ENCODE measurements at places on chromosomes 2 and 18. TPM values are rescaled to one million over a fixed set of nuclear protein-coding genes. Genes with fewer than 3 reads are reported as not detected.

The OSR1 gene
- 0.29 TPM for total RNA-seq

- no peak for DNase-seq
These were observed 22.9 kb upstream of the GPR55 start for GRCh38 chr2:230947908-230948365.

DNA sequence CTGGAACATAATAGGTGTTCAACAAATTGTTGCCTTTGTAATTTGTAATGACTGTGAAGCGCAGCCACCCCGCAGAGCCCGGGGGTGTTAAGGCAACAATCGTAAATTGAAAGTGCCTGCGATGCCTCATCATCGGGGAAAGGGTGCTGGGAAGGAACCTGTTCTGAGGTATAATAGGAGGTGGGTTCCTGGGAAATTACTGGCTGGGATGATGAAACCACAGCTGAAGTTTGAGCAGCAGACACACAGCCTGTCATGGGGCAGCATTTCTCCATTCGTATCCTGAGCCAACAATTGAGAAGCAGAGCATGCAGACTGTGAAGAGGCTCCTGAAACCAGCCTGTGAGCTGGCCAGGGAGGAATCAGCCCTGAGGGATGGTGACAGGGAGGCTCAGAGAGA lies 404.0 kb upstream of the MYT1L start:
- DNase-seq = no peak

DNA sequence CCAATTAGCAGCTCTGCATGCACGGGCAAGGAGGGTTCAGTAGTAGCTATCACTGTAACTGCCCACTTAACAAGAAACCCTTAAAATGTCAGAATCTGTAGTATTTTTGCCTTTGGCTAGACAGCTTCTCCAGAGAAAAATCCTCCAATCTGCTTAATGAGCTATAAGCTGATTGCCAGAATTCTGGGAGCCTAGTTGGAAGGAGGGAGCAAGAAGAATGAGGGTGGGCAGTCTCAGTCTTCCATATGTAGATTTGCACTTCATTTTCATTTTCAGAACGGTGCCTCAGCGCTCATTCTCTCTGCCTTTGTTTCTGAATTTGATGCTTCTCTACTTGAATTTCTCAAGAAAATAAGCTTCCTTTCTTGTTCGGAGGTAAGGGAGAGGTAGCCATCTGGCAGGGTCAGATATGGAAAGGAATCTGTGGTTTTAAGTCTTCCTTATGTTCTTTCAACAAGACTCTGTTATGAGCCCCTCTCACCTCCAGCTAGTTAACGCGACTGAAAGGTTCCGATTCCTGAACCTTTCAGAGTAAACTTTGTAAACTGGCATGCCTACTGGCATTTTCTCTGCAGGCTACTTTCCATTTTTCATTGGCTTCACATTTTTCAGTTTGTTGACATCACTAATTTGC lies 53.5 kb downstream of the HNRNPLL start:
- no peak for DNase-seq

The GDF7 gene
- total RNA-seq = 0.06 TPM

The AKAIN1 gene
- not detected for total RNA-seq
